ENCODE measurements at places on chromosomes 6 and 20. TPM values are rescaled to one million over a fixed set of nuclear protein-coding genes. Genes with fewer than 3 reads are reported as not detected.

Gene C6orf132
- 48.3 TPM for total RNA-seq

- no peak for DNase-seq
Measured at GRCh38 chr20:43023836-43024235, 165.9 kb downstream of the PTPRT start.

GRCh38 chr6:111283707-111284106, 196.4 kb downstream of the SLC16A10 start:
- DNase-seq, result no peak

DNA sequence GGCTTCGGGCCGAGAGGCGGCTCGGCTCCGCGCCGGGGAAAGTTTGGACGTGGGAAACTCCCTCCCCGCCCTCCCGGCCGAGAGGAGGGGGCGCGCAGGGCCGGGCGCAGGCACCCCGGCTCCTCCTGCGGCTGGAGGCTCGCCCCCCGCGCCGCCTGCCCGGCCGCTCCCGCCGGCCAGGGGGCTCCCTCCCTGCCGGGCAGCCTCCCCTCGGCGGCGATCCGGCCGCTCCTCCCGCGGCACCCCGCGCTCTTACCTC, 370 bp downstream of the CDH22 start:
- no peak for DNase-seq

- peak; percentile 96 for DNase-seq
Measured at GRCh38 chr6:31441365-31442267, 38.2 kb downstream of the MICA start.

- no peak for DNase-seq
Measured at GRCh38 chr6:903761-904160, 210.8 kb upstream of the EXOC2 start.

Measured in GM23338 (cell line).